ENCODE measurements at places on chromosomes 3 and 15.

GRCh38 chr15:24075420-24076089 is 388.4 kb upstream of the NDN start:
- no peak for DNase-seq

GRCh38 chr3:97636465-97636864 is 128.1 kb upstream of the ARL6 start:
- no peak for DNase-seq

DNA sequence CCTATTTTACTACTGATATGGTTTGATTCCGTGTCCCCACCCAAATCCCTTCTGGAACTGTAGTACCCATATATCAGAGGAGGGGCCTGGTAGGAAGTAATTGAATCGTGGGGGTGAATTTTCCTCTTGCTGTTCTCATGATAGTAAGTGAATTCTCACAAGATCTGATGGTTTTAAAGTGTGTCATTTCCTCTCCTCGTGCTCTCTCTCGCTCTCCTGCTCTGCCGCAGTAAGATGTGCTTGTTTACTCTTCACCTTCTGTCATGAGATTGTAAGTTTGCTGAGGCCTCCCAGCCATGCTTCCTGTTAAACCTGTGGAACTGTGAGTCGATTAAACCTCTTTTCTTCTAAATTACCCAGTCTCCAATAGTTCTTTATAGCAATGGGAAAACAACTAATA is 81.2 kb upstream of the ZBTB20 start:
- DNase-seq = no peak

GRCh38 chr3:10047876-10048275 is 21.6 kb downstream of the FANCD2 start:
- no peak for DNase-seq

DNA sequence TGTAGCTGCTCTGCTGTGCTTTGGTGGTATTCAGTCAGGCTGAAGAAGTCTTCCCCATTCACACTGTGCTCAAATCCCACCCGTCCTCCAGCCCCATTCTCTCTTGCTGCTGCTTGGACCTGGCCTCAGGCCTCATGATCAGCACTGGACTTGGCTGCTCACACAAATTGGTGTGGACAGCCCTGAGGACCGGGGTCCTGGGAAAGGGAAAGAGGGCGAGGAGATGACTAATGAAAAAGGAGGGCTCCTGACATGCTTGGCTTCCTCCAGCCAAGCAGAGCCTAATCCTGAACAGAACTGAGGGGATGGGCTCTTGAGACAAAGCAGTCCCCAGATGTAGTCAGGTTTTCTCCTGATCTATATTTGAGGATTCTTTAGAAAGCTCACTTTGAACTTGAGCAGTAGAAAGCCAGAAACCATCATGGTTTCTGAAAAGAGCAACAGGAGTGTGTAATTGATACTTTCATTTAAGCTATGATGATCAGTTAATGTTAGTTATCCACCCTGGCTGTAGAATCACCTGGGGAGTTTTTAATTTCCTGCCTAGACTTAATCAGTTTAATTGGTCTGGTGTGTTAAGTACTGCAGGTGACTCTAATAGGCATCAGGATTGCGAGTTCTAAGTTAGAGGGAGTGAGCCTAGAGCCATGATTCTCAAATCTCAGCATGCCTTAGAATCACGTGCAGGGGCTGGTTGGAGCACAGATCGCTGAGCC is 79.4 kb upstream of the THBS1 start:
- no peak for DNase-seq

- DNase-seq = no peak
These were observed 61.0 kb downstream of the TPRG1 start for GRCh38 chr3:189232790-189233189.

DNA sequence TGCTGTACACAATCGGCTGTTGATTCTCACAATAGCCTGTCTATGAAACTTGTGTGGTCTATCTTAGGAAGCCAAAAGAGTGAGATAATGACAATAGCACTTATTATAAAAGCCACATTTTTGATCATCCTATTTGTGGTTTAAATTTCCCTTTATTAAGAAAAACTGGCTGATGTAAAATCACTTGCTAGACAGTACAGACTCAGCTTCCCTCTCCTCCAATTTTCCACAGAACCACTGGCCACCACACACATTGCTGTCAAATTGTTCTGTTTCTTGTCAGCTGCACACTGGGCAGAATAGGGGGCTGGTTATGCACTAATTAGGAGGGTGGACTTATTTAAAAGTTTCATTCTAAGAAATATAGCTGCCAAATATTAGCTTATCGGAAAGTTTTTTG is 425.9 kb downstream of the EPHA3 start:
- no peak for DNase-seq

- DNase-seq = no peak
These were observed 99.3 kb downstream of the LRRK1 start for GRCh38 chr15:101018450-101018849.

All from activated naive CD8-positive, alpha-beta T cell treated with anti-CD3 and anti-CD28 coated beads for 36 hours (primary cell).